ENCODE measurements at places on chromosomes 12 and 14.
A peak's percentile ranks its signal among the peaks of the same experiment; 100 is the strongest.

- DNase-seq: no peak
Observed at GRCh38 chr12:60101715-60102114, 505.9 kb downstream of the SLC16A7 start.

DNA sequence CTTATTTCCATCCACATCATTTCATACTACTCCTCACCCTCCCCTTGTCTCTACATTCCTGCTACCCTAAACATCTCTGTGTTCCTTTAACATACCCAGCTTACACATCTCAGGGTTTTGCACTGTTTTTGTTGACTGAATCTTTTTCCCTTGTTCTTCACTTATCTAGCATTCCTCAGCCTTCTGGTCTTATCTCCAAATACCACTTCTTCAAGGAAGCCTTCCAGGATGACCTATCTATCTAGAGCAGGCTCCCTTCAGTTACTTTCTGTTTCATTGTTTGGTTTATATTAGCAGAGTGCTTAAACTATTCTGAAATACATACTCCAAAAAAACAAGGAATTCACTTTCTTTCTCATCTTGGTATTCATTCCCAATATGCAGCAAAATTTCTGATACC lies 353.1 kb downstream of the NAV3 start:
- no peak for DNase-seq

GRCh38 chr14:51610771-51611170 lies 40.9 kb upstream of the FRMD6 start:
- no peak for DNase-seq

- no peak for DNase-seq
Observed at GRCh38 chr12:25074113-25074512, 120.8 kb downstream of the DNAI7 start.

GRCh38 chr12:102726686-102727085 lies 190.4 kb downstream of the PAH start:
- DNase-seq: no peak

- DNase-seq: no peak
Observed at GRCh38 chr14:71143381-71144290, 236.4 kb downstream of the PCNX1 start.

- DNase-seq: no peak
Observed at GRCh38 chr12:121441555-121441954, 41.6 kb downstream of the RNF34 start.

DNA sequence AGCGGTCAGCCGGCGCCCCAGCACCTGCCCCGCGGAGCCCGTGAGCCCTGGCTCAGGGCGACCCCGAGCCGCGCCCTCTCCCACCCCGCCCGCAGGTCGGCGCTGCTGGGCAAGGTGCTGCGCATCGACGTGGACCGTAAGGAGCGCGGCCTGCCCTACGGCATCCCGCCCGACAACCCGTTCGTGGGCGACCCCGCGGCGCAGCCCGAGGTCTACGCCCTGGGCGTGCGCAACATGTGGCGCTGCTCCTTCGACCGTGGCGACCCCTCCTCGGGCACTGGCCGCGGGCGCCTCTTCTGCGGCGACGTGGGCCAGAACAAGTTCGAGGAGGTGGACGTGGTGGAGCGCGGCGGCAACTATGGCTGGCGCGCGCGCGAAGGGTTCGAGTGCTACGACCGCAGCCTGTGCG lies 14.4 kb downstream of the HHIPL1 start:
- DNase-seq: no peak

DNA sequence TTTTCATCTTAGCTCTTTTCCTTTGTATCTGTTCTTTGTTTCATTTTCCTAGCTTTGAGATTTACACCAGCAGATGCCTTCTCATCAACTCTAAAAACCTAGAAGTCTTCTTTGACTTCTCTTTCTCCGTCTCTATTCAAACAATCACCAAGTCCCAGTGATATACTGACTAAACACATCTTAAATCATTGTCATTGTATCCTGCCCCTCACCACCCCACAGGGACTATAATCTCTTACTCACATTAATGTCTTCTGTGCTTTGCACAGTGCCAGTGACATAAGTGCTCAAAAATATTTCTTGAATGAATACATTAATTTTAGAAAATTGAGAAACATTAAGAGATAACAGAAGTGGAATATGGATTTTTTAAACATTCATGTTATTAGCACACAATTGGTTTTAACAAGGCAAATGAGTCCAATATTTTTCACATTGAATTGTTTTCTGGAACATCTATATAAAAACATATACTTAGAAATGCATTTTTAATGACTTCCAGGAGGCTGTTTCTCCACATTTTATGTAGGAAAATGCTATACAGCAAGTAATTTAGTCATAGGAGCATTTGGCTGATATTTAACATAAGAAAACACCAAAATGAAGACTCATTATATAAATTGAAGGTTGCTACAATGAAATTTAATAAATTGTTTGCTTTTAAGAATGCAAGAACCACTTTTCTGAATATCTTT lies 472.8 kb upstream of the PRICKLE1 start:
- DNase-seq: no peak

DNA sequence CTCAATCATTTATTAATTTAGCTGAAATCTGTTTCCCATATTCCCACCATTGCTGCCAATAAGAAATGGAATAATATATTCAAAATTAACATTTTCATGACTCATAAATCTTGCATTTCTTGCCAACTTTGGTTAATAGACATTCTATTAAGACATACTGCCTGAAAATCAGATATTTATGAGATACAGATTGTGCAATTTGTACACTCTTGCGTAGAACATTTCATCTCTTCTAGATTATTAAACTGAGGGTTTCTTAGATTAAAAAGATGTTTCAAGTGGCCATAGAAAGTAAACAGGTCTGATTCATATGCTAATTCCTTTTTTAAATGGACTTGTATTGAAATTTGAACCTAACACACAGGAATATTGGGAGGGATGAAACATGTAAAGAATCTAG lies 9.1 kb downstream of the LTA4H start:
- no peak for DNase-seq

DNA sequence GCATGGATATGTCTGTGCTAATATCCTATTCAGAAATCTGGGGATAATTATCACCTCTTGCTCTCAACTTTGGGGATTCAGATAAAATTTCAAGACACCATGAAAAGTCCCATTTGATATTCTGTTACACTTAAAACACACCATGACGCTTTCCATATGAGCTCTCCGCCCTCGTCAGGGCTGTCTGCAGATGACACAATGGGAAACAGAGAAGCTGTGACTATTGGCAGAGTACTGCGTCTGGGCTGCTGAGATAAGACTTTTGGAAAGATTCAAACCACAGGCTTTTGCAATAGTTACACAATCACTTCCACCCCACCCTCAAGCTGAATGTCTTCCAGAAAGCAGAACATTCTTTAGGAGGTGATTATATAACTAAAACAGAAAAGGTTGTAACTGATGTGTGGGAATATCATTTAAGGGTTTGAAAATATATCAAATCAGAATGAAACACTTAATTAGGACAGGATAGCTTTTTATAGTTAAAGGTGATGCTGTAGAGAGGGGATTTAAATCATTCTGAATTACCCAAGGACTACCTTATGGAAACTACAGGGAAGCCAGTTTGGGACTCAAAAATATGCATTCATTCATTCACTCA lies 75.3 kb upstream of the TMPO start:
- DNase-seq: peak; percentile 94

- DNase-seq: no peak
Observed at GRCh38 chr12:52530905-52531304, 10.7 kb upstream of the KRT5 start.

GRCh38 chr12:91662021-91662420 lies 479.4 kb upstream of the DCN start:
- no peak for DNase-seq

DNA sequence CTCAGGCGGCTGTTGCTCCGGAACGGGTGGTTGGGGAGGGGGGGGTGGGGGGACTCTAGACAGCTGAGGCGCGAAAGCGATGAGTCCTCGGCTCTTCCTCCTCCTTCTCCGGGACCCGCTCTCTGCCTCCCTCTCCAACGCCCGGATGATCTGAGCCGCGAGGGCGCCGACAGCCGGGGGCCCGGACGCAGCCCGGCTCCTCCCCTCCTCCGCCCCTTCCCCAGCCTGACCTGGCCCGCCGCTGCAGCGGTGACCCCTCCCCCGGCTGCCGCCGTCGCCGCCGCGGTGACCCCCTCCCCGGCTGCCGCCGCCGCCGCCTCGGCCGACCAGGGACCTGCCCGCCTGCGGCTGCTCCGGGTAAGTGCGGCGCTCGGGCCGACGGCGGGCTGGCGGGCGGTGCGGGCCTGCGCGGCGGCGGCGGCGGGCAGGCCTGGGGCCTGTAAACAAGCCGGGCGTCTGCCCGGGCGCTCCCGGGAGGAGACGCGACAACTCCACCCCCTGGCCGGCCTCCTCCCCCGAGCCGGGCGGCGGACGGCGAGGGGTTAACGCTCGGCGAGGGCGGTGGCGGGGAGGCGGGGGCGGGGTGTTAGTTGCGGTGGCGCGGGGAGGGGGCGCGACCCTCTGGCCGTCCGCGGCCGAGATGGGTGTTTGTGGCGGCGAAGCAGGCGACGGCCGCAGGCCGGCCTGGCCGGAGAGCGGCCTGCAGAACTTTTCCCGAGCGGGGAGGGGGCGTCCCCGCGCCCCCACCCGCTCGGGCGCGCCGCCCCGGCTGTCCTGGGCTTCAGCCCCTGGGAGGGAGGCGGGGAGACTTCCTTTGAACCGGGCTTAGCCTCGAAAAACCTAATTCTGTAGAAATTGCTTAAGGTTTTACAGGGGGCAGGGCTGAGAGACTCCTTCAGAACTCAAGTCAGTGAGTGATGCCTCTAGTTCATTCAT lies 568 bp downstream of the PPM1A start:
- no peak for DNase-seq

DNA sequence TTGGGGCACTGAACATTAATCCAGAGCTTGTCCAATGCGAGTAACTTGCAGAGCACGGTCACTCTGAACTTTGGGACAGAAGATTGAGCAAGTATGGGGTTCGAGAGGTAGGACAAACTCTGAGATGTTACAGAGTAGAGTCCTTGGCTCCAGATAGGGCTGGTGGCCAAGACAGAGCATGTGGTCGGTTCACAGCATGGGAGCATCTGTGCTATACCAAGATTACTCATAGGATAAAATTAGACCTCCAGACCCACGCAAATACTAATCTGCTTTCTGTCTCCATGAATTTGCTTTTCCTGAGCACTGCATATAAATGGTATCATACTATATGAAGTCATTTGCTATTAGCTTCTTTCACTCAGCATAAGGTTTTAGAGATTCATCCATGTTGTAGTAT lies 93.4 kb upstream of the TBX5 start:
- DNase-seq: no peak

- no peak for DNase-seq
Observed at GRCh38 chr12:39798429-39798828, 178.8 kb upstream of the ABCD2 start.

DNA sequence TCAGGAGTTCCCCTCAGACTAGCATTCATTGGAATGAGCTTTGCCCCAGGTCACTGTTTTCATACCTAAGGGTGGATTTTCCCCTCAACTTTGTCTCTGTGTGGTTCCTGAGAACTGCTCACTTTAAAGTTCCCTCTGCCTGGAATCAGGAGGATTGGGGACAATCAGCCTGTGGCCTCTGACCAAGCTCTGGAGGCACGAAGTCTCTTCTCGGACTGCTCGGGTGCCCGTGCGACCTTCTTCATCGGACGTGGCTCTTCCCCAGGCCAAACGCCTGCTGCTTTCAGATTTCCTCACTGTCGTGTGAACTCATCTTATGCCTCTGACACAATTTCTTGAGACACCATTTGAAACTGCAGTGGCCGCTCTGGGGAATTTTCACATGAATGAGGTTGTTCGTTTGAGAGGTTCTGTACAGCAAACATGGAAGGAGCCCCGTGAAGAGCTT lies 153.7 kb upstream of the PZP start:
- no peak for DNase-seq

- no peak for DNase-seq
Observed at GRCh38 chr12:15289192-15289591, 33.1 kb upstream of the PTPRO start.

DNA sequence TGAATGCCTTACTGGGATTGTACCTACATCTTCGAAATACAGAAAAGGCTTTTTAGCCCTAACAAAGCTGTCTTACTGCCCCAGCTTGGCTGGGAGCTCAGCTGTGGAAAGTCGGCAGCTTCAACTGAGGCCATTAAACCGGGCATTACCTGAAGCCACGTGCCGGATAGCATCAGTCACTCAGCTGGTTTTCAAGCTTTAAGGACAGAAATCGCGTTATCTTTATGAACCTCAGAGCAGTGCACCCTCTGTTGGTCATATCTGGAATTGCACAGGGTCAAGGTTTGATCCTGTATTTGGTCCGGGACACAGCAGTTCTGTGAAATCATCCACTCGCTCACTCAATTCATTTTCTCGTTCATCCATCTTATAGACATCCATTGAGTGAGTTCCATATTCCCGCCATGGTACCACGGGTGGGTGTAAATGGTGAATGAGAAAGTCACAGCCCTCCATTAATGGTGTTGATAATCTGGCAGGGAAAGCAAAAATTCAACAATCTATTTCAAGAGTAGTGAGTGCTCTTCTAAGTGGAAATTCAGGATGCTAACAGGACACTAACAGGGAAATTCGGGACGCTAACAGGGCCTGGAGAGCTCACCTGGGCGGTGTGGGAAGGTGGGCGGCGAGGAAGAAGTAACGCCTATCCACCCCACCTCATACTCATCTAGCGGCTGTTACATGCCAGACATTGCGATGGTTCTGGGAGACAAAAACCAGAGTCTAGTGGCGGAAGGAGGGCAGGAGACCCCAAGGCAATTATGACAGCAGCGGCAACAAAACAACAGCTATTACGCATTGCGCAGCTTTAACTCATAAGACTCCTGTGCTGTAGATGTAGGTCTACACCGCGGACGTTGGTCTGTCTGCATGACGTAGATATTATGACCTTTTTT lies 60.6 kb upstream of the TCL1A start:
- no peak for DNase-seq

GRCh38 chr12:52057638-52058576 lies 6.7 kb downstream of the NR4A1 start:
- no peak for DNase-seq

DNA sequence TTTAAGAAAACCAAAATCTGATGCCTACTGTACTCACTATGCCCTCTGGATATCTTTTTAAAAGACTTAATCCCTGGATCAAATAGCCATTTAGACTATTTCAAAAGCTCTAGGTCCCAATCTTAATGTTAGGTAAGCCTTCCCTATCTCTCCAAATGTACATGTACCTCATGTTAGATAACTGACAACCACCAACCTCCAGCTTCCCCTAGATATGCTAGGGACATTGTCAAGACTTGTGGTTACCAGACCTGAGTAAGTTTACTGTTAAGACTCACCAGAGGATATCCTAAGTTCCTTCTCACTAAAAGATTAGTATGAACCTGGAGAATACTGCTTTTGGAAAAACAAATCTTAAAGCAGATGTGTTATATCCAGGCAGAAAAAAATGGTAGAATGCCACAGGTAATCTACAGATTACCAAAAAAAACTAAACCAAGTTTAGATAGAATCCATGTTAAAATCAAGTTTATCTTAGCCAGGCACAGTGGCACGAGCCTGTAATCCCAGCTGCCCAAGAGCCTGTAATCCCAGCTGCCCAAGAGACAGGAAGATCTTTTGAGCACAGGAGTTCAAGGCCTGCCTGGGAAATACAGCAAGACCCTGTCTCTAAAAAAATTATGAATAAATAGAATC lies 9.7 kb downstream of the NAP1L1 start:
- DNase-seq: no peak

All from SIG-M5 (cell line).